Stimulated activated CD4-positive, alpha-beta T cell treated with anti-CD3 and anti-CD28 coated beads, TNF-alpha, amount 100 ng/mL, for 1 hour (primary cell): ENCODE measurements at places on chromosomes 13 and 19.

DNA sequence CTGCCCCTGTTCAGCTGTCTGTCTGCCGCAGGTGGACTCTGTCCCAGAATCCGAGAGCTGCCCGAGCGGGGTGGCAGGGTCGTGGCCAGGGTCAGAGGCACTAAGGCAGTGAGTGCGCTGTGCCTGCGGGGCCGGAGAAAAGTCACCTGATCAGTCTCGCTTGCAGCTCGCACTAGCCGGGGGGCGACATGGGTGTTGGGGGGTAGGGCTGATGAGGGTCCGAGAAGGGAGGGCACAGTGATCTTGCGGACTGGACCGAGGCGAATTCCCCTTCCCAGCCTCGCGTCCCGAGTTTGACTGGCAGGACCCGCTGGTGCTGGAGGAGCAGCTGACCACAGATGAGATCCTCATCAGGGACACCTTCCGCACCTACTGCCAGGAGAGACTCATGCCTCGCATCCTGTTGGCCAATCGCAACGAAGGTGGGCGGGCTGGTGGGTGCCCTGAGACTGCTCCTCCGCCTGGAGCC lies 627 bp downstream of the GCDH start:
- no peak for DNase-seq

GRCh38 chr19:9070066-9070465 lies 16.8 kb upstream of the OR1M1 start:
- DNase-seq = no peak

DNA sequence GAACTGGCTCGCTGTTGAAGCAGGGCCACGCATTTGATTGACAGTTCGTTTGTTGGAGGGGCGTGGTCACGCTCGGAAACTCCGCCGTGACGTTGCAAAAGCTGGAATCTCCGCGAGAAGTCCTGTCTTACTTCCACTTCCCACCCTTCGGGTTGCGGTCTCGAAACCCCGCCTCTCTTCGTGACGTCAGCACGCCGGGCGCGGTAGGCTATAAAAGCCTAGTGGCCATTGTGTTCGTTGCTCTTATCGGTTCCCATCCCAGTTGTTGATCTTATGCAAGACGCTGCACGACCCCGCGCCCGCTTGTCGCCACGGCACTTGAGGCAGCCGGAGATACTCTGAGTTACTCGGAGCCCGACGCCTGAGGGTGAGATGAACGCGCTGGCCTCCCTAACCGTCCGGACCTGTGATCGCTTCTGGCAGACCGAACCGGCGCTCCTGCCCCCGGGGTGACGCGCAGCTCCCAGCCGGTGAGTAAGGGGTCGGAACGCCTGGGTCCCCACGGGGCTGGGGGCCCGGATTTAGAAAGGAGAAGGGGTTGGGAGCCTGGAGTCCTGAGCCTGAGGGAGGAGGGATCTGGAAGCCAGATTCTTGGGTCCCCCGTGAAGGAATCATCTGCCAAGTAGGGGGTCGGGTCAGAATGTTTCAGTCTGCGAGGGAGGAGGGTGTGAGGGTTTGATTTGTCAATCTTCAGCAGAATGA lies at the start of gene PPP1R15A:
TSS of gene PPP1R15A (plus strand) at position 240 of the 702 bp plus-strand sequence. CDS start 813 bp downstream, outside the sequence.
- DNase-seq = peak; percentile 99

DNA sequence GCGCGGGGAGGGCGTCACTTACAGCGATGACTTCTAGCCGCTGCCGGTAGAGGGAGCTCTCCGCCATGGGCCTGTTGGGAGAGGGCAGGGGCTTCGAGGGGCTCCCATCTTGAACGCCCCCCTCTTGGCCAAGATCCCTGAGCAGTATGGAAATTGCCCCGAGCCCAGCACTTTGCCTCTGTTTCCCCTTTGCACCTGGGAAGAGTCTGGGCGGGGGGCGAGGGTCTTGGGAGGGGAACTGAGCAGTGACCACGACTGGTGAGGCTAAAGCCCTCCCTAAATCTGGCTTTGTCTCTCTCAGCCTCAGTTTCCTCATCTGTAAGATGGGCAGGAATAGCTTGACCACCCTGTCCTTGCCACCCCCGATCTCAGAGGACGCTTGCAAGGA lies 2.8 kb downstream of the PALM3 start:
- DNase-seq = no peak

- DNase-seq = no peak
Measured at GRCh38 chr19:38375748-38376147, 1.4 kb downstream of the PSMD8 start.

DNA sequence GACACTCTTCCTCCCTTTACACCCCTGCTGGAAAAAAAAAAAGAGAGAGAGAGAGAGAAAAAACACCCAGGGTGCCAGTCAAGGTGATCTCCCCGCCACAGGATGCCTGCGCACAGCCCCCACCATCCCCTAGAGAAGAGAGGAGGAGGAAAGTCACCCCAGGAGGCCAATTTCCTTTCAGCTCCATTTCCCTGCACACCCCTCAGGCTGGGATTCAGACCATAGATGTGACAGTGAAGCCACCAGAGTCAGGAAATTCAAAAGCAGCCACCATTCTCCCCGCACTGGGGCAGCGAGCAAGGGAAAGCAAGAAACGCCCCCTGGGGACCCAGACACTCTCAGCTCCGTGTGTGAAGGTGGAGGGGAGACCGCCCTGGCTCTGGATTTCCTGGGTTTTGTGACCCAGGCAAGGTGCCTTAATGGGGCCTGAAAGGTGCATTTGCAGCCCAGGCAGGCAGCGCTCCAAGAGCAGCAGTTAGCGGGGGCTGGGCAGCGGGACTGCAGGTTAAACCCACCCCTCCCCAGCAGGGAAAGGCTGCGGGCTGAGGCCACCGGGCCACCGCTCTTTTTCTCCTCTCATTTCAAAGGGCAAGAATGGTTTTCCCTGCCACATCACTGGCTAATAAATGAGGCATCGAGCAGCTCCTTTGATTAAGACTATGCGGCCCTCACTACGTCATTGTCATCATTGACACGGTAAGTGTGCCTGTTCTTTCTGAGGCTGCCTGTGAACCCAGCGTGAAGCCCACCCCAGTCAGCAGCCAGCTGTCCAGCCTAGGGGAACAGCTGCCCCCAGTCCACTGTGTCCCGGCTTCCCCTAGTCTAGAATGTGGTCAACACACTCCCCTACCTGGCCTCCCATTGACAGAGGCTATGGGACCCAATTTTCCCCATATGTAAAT lies 83.8 kb upstream of the TM9SF2 start:
- DNase-seq = no peak

DNA sequence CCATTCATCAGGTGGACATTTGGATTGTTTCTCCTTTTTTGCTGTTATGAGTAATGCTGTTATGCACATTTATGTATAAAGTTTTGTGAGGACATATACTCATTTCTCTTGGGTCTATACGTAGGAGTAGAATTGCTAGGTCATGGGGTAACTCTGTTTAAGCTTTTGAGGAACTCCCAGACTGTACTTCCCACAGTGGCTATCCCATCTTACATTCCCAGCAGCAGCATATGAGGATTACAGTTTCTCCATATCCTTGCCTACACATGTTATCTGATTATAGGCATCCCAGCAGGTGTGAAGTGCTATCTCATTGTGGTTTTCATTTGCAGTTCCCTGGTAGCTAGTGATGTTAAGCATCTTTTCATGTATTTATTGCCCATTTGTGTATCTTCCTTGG lies 5.9 kb downstream of the ZSCAN22 start:
- no peak for DNase-seq

- DNase-seq = no peak
Measured at GRCh38 chr19:46082728-46083050, 41.8 kb downstream of the IGFL3 start.

- no peak for DNase-seq
Measured at GRCh38 chr13:113751491-113751890, 7.5 kb upstream of the TMEM255B start.

DNA sequence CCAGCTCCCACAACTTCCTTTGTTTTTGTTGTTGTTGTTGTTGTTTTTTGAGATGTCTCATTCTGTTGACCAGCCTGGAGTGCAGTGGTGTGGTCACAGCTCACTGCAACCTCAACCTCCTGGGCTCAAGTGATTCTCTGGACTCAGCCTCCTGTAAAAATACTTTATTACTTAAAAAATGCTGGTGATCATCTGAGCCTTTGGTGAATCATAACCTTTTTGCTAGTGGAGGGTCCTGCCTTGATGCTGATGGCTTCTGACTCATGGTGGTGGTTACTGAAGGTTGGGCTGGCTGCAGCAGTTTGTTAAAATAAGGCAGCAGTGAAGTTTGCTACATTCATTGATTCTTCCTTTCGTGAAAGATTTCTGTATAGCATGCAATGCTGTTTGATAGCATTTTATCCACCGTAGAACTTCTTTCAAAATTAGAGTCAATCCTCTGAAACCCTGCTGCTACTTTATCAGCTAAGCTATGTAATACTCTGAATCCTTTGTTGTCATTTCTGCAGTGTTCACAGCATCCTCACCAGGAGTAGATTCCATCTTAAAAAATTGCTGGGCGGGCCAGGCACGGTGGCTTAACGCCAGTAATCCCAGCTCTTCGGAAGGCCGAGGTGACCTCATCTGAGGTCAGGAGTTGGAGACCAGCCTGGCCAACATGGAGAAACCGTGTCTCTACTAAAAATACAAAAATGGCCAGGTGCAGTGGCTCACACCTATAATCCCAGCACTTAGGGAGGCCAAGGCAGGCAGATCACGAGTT lies 18.0 kb downstream of the ARHGAP35 start:
- no peak for DNase-seq

DNA sequence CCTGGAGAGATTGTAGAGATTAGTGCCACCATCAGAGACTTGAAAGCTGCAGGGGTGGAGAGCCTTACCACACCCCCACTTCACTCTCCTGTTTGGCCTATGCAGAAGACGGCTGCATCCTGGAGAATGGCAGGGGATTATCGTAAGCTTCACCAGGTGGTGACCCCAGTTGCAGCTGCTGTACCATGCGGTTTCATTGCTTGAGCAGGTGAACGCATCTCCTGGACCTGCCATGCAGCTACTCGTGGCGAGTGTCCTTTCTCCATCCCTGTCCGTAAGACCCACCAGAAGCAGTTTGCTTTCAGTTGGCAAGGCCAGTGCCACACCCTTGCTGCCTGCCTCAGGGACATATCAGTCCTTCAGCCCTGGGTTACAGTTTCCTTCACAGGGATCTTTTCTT lies 21.2 kb downstream of the PPP5C start:
- no peak for DNase-seq

DNA sequence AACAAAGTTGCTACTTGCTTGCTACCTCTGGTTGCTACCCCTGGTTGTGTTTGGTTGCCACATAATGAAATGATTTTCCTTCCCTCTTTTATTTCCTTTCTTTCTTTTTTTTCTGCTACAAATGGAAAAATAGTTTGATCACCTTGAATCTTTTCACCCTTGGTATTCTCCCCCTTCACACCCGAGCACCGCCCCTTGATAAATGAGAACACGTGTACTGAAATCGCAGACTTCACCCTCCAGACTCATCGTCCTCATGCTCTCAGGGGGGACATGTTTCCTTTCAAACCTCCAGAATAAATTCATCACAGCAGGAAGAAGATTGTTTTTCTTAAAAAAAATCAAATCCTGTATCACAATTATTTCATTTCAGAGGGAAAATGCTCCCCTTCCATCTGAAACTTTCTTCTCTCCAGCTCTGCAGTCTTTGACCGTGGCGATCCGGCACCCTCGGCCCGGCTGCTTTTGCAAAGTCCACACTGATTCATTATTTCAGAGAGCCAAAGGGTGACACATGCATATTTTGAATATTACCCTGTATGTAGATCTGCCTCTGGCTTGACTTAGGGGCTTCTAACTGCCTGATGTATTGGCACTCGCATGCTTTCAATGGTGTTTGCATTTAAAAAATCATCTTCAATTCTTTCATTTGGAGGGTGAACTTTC lies 222.6 kb upstream of the MAB21L1 start:
- DNase-seq = no peak

DNA sequence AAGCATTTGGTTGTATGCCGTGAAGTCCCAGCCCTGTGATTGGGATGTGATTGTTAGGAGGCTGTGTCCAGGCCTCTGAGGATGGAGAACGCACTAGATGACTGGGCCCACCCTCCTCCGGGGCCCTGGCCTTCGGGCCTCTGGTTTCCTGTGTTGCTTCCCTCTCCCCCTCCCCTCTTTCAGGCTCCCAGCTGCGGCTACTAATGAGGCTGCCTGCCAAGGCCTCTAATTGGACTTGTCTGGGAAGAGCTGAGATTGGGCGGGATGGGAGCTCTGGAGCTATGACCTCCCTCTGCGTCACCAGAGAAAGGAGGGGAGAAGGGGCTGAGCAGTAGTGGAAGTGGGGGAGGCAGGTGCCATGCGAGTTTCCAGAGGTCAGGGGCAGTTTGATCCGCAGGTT lies 9.9 kb downstream of the PTH2 start:
- no peak for DNase-seq

GRCh38 chr19:44857837-44858236 lies 11.7 kb downstream of the NECTIN2 start:
- DNase-seq = no peak

DNA sequence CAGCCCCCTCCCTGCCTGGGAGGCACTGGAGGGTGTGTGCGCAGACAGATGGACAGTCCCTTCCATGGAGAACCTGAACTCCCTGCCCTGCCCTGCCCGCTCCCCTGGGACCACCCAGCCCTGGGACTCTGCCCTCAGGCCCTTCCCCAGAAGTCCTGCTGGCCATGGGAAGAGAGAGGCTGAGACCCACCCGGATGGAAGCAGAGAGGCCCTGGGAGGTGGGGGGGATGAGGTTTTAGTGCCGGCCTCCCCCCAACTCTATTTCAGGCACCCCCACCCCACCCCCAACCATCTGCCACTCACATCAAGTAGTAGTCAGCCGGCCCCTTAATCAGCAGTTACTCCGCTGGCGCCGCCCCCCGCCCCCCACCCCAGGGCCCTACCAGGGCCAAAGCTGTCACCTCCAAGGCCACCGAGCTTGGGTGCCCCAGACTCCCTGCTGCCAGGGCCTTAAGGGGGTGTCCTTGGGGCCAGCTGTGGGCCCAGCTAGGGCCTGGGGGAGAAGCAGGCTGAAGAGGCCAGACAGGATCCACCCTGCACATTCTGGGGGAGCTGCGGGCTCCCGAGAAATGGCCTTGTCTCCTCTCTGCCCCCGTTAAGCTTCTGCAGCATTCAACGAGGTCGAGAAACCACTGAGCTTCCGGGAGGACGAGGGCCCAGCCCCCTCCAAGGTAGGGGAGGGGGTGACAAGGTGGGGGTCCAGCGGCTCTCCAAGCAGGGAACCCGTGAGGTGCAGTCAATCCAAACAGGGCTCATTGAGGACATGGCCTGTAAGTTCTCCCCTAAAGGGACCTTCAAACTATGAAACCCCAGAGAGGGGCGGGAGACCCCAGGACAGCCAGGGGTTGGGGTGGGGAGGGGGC lies 17.4 kb downstream of the NMRK2 start:
- DNase-seq = no peak

DNA sequence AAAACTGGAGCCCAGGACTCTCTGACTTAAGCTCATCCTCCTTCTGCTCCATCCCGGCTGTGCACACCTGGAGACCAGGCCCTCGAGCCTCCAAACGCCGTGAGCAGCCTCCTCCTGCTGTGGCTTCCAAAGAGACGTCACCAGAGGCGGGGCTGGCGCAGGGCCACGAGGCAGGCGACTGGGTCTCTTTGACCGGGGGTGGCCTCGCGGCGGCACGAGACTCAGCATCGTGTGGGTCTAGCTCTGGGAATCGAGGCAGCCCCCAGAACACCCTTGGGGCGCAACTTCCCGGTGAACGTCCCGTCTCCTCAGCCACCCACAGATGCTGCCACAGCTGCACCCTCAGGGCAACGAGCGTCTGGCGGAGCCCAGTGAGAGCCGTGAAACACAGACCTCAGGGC lies 22.8 kb downstream of the RASA3 start:
- DNase-seq = no peak

GRCh38 chr13:36713887-36714286 lies 40.1 kb downstream of the SERTM1 start:
- no peak for DNase-seq

- DNase-seq = no peak
Measured at GRCh38 chr19:15863272-15863671, 34.6 kb downstream of the CYP4F2 start.
